ENCODE measurements at places on chromosomes 6 and 20. TPM values are rescaled to one million over a fixed set of nuclear protein-coding genes. Genes with fewer than 3 reads are reported as not detected.

DNA sequence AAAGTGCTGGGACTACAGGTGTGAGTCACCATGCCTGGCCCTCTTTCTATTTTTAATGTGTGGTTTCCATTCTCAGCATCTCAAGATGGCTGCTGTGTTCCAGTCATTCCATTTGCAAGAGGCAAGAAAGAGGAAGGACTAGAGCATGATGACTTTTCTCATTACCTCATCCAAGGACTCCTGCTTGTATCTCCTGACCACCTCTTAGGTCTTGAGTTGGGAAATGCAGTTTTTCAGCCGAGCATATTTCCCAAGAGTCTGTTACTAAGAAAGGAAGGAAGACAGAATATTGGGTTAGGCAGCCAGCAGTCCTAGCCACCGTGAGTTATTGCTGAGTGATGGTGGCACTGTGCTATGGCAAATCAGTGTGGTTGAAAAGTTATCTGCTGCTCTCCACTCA is 108.4 kb upstream of the INSM1 start:
- H3K27ac ChIP-seq: no peak overlapping the region
- no peaks in the 10 kb centered on the region for H3K4me1 ChIP-seq
- no peaks in the 10 kb centered on the region for H3K27me3 ChIP-seq
- no peak for DNase-seq
- peaks cover 2% of the 10 kb centered on the region for H3K36me3 ChIP-seq

GRCh38 chr20:23193801-23194384 is 107.8 kb upstream of the CD93 start:
- H3K27me3 ChIP-seq: no peaks in the 10 kb centered on the region
- DNase-seq: no peak
- no peak overlapping the region for H3K4me3 ChIP-seq
- H3K4me1 ChIP-seq: no peaks in the 10 kb centered on the region
- no peak overlapping the region for H3K27ac ChIP-seq
- no peaks in the 10 kb centered on the region for H3K36me3 ChIP-seq

GRCh38 chr6:48101290-48101689 is 9.7 kb downstream of the PTCHD4 start:
- no peak for DNase-seq
- H3K4me1 ChIP-seq: peaks cover 10% of the 10 kb centered on the region
- no peaks in the 10 kb centered on the region for H3K27me3 ChIP-seq
- H3K4me3 ChIP-seq: no peak overlapping the region

GRCh38 chr6:57021086-57021720 is 25.3 kb upstream of the KIAA1586 start:
- H3K4me3 ChIP-seq: no peak overlapping the region
- no peak overlapping the region for H3K27ac ChIP-seq
- DNase-seq: no peak
- no peaks in the 10 kb centered on the region for H3K36me3 ChIP-seq
- no peaks in the 10 kb centered on the region for H3K27me3 ChIP-seq

DNA sequence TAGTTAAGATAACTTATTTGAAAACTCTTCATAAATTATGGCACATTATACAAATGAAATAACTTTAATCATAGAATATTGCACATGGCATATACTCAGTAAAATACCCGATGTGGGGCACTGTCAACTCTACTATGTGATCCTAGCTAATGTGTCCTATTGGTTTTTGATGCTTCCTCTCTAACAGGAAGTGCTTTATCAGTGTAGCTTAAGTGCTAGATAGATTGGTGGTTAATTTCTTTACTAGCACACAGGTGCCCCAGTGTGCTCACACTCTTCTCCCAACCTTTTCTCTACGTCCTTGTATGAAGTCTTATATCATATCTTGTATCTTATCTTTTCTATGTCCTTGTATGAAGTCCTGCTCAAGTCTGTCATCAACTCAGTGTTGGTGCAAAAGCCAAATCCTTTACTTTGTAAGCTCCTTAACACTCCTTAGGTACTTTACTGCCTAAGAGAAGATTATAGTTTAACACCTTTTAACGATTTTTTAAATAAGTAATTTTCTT is 358.9 kb downstream of the CENPW start:
- no peaks in the 10 kb centered on the region for H3K36me3 ChIP-seq
- no peak for DNase-seq
- no peaks in the 10 kb centered on the region for H3K4me1 ChIP-seq
- H3K27me3 ChIP-seq: no peaks in the 10 kb centered on the region
- H3K4me3 ChIP-seq: no peak overlapping the region
- no peak overlapping the region for H3K27ac ChIP-seq

GRCh38 chr6:163311830-163312229 is 102.7 kb upstream of the QKI start:
- no peak overlapping the region for H3K27ac ChIP-seq
- H3K4me1 ChIP-seq: no peaks in the 10 kb centered on the region
- H3K36me3 ChIP-seq: no peaks in the 10 kb centered on the region
- no peak overlapping the region for H3K4me3 ChIP-seq
- no peak for DNase-seq
- H3K27me3 ChIP-seq: no peaks in the 10 kb centered on the region

DNA sequence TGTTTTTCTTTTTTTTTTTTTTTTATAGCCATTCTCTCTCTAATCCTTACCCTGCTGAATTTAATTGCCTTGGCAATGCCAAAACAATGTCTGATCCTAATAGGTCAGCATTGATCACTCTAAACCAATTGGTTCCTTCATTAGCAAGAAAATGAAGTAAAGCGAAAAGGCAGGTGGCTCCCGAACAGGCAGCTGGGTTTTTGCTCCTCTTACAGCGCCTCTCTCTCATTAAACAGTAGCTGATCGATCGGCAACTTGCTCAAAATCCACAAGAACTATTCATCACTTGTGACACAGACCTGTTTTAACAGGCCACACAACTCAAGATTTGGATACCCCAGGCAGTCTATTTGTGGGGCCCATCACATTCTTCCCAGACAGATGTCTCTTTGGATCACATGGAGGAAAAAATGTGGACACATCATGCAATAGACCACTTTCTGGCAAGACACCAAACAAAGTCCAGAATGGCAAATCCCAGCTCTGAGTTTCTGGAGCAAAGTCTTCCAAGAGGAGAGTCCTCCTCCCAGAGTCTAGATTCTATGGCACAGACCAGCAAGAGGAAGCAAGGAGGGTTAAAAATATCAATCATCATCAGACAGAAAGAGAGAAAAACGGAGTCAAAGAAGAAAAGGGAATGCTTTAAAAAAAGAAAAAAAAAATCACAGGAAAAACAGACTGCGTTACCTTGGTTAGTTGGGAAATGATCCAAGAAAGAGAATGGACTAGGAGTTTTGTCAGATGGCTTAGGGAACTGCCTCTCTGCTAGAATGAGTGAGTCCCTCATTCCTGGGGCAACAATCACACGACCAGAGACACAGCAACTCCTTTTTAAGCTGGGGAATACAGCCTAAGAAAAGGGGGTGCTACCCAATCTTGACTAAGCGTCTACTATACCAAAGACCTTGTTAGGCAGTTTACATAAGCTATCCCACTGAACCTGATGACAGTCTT is 247.8 kb downstream of the BTBD9 start:
- H3K27ac ChIP-seq: no peak overlapping the region
- no peak overlapping the region for H3K4me3 ChIP-seq
- DNase-seq: no peak
- H3K27me3 ChIP-seq: no peaks in the 10 kb centered on the region
- no peaks in the 10 kb centered on the region for H3K36me3 ChIP-seq

DNA sequence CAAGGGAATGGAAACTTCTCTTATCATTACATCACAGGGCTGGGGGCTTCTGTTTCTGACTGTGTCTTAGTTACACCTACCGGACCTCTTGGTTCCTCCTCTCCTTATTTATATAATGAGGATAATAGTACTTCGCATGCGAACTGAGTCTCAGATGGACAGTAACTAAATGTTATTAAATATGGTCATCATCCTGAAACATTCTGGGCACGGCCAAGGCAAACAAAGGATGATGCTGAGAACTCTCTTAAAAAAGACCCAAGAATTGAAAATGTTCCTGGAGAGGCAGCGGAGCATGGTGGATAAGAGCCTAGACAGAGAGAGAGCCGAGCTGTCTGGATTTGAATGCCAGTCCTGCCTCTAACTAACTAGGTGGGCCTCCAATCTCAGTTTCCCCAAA is 119.8 kb upstream of the SASH1 start:
- H3K27ac ChIP-seq: no peak overlapping the region
- H3K27me3 ChIP-seq: no peaks in the 10 kb centered on the region

GRCh38 chr20:58698741-58699622 is 6.4 kb downstream of the NPEPL1 start:
- peak overlapping the region; percentile 44 for H3K27ac ChIP-seq
- H3K4me1 ChIP-seq: peaks cover 8% of the 10 kb centered on the region
- no peaks in the 10 kb centered on the region for H3K27me3 ChIP-seq
- peaks cover 95% of the 10 kb centered on the region for H3K36me3 ChIP-seq

- no peak overlapping the region for H3K27ac ChIP-seq
- no peaks in the 10 kb centered on the region for H3K27me3 ChIP-seq
- peak; percentile 53 for DNase-seq
- H3K36me3 ChIP-seq: no peaks in the 10 kb centered on the region
- H3K4me1 ChIP-seq: peaks cover 4% of the 10 kb centered on the region
- no peak overlapping the region for H3K4me3 ChIP-seq
These were observed 95.1 kb upstream of the SASH1 start for GRCh38 chr6:148247386-148248063.

GRCh38 chr20:35298264-35298663 is 6.0 kb upstream of the FAM83C start:
- no peaks in the 10 kb centered on the region for H3K27me3 ChIP-seq
- no peak for DNase-seq
- H3K36me3 ChIP-seq: no peaks in the 10 kb centered on the region
- H3K27ac ChIP-seq: no peak overlapping the region

GRCh38 chr6:965343-965742 is 272.4 kb upstream of the EXOC2 start:
- no peaks in the 10 kb centered on the region for H3K4me1 ChIP-seq
- DNase-seq: no peak
- no peaks in the 10 kb centered on the region for H3K36me3 ChIP-seq
- no peak overlapping the region for H3K27ac ChIP-seq
- H3K4me3 ChIP-seq: no peak overlapping the region

The SLC4A11 gene
- total RNA-seq: 0.32 TPM

The HLA-DMB gene
- 12.0 TPM for total RNA-seq

The SMOC2 gene
- total RNA-seq: 45.8 TPM

The C6orf15 gene
- total RNA-seq: not detected

The HLA-DRA gene
- 123 TPM for total RNA-seq

The C6orf141 gene
- 2.4 TPM for total RNA-seq
